ENCODE measurements at places on chromosomes 1 and 21. TPM values are rescaled to one million over a fixed set of nuclear protein-coding genes. Genes with fewer than 3 reads are reported as not detected.
A peak's percentile ranks its signal among the peaks of the same experiment; 100 is the strongest.

The RNF186 gene
- total RNA-seq: not detected

The OPTC gene
- not detected for total RNA-seq

The KRTAP10-10 gene
- not detected for total RNA-seq

GRCh38 chr1:228073857-228074545 is 8.5 kb upstream of the ARF1 start:
- H3K27ac ChIP-seq: no peak overlapping the region
- peaks cover 5% of the 10 kb centered on the region for H3K4me1 ChIP-seq
- DNase-seq: no peak
- H3K4me3 ChIP-seq: no peak overlapping the region
- H3K27me3 ChIP-seq: no peaks in the 10 kb centered on the region
- no peaks in the 10 kb centered on the region for H3K36me3 ChIP-seq

GRCh38 chr1:38095454-38095931 is 48.9 kb upstream of the POU3F1 start:
- no peak for DNase-seq
- no peaks in the 10 kb centered on the region for H3K4me1 ChIP-seq
- H3K4me3 ChIP-seq: no peak overlapping the region
- no peak overlapping the region for H3K27ac ChIP-seq
- no peaks in the 10 kb centered on the region for H3K36me3 ChIP-seq
- H3K27me3 ChIP-seq: peaks cover 27% of the 10 kb centered on the region

DNA sequence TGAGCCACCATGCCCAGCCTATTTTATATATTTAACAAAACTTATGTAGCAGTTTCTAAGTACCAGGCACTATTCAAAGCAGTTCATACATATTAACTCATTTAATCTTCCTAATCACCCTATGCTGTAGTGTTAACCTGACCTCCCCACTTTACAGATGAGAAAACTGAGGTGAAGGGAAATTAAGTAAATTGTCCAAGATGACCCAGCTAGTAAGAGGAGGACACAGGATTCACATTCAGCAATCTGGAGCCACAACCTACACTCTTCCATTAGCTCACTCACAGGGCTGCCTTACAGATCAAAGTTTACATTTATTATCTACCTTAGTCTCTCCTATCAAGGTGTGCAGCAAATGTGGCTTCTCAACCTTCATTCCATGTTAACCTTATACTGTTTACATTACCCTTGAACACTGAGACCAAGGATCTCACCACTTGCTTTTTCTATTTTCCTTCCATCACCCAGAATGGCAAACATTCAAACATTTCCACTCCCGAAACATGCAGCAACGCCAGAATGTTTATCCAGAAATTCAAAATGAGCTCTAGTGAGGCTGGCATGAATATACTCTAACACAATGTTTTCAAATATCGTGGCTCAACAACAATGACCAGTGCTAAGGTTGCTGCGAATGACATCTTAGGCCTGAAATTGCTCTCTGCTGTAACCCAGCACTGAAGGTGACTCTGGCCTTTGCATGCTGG is 24.5 kb downstream of the HIVEP3 start:
- DNase-seq: no peak
- no peak overlapping the region for H3K4me3 ChIP-seq
- H3K36me3 ChIP-seq: peaks cover 8% of the 10 kb centered on the region
- H3K27me3 ChIP-seq: no peaks in the 10 kb centered on the region
- peaks cover 89% of the 10 kb centered on the region for H3K4me1 ChIP-seq
- peak overlapping the region; percentile 66 for H3K27ac ChIP-seq

DNA sequence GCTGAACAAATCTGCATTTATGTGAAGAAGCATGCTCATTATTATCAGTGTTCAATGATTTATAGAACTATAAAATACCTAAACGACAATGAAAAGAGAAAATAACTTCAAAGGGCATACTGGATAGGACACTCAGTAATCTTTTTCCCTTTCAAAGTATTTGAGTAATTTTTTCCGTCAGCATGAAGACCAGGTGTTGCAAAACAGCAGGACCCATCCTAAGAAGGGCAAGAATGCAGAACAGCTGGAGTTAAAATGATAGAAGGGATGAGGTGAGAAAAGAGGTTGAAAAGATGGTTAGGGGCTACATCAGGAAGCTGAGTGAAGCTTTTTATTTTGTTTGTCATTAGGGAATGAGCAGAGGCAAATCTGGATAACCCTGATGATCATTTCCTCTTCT is 7.1 kb upstream of the RGS18 start:
- no peak overlapping the region for H3K27ac ChIP-seq
- DNase-seq: no peak
- no peak overlapping the region for H3K4me3 ChIP-seq

DNA sequence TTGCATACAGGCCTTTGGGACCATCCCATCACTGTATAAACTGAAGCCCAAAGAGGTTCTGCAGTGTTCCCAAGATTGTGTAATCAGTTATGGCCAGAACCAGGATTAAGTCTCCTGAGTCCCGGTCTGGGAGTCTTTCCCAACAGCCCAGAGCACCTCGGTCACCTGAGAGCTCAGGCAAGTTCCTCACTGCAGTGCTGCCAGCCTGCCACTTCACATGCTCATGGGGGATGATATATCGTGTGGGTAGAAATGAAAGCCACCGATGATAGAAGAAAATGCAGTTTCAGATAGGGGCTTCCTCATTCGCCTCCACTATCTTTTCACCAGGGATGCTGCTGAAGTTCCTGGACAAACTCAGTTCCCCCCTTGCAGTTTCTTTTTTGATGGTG is 30.4 kb downstream of the FHAD1 start:
- peaks cover 29% of the 10 kb centered on the region for H3K27me3 ChIP-seq
- H3K4me3 ChIP-seq: no peak overlapping the region
- H3K36me3 ChIP-seq: no peaks in the 10 kb centered on the region
- no peak overlapping the region for H3K27ac ChIP-seq
- no peak for DNase-seq
